Stimulated activated effector memory CD8-positive, alpha-beta T cell treated with anti-CD3 and anti-CD28 coated beads, Interleukin-12 subunit alpha, Interleukin-12 subunit beta, amount 100 ng/mL, for 72 hours (primary cell): ENCODE measurements at places on chromosomes 3 and 15.

DNA sequence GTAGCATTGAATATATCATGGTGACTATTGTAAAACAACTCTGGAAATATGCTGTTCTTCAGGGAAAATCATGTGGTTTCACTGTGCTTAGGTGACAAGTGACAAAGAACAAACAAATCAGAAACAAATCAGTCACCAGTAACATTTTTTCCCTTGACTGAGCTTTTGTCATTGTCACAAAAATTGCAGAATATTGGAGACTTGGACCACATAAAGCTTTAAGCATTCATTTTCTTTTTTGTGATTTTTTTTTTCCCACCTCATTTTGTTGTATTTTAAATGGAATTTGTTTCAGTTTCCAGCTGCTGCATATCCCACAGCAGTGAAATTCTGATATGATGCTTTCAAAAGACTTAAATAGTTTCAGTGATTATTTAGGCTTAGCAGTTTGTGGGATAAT, 1088.4 kb downstream of the OTOL1 start:
- DNase-seq = no peak

GRCh38 chr15:58595516-58596263, 153.8 kb downstream of the ADAM10 start:
- DNase-seq = no peak

DNA sequence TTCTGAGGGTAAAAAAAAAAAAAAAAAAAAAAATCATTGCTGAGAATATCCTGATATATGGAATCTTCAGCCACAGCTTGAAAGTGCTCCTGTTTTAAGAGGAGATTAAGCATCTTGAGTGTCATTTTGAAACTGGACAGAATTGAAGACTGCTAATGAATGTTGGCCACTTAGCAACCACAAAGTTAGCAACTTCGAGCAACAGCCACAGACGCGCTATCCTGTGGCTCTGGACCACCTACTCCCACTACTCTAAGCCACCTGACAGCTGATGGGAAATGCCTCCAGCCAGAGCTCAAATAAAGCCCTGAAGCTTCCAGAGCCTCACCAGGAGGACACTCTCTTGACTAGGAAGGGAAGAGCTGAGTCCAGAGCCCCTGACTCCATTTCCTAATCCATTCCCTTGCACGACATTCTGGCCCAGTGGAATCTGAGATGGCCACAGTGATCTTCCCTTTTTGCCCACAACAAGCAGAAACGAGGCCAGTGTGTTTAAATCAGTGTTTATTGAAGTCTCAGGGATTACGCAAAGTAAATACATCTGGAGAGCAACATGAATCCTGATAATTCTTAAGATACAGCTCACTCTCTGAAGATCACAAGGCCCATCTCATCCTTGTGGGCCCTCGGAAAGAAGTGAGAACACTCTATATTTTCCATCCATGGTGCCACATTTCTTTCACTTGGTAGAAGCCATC, 58.6 kb downstream of the TMEM212 start:
- no peak for DNase-seq

GRCh38 chr3:142033292-142033691, 116.1 kb downstream of the TFDP2 start:
- no peak for DNase-seq

DNA sequence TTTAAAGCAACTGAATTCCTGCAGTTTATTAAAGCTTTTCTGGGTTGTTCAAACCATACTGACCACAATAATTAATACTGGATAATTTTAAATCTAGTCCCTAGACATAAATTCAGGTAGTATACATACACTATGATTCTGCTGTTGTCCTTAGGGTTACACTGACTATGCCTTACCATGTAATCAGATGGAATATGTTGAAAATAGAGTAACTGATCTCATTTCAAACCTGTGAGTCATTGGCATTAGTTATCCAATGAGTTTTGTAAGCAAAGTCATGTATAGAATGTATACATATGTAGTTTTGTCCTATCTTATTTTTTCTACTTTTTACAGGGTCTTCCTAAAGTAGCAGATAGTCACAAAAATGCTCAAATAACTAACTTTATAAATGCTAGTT, 517.1 kb upstream of the CCDC54 start:
- no peak for DNase-seq

DNA sequence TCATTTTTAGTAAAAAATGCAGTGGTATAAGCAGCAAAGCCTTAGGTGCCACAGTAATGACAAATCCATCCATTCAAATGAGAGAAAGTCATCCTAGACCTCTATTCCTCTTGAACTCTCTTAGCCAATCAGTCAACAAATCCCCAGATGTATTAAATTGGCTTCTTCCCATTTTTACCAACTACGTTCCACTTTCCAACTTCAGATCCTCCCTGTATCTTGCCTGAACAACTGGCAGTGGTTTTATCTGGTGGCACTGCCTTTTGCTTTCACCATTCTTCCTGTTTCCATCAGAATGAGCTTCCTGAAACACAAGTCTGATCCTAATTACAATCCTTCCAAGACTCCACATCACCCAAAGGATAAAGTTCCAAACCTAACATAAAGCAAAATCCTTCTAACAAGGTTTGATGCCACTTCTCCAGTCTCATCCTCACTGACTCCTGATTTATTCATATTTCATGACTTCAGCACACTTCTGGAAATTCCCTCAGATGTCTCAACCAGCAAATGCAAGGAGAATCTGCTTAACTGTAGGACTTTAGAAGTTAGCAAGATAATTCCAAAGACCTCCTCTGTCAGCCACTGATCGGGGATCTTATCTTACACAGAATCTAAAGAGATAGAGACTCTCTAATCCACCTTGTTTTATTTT, 69.8 kb upstream of the SLC4A7 start:
- no peak for DNase-seq

GRCh38 chr15:65987100-65987499, 117.8 kb downstream of the RAB11A start:
- no peak for DNase-seq

DNA sequence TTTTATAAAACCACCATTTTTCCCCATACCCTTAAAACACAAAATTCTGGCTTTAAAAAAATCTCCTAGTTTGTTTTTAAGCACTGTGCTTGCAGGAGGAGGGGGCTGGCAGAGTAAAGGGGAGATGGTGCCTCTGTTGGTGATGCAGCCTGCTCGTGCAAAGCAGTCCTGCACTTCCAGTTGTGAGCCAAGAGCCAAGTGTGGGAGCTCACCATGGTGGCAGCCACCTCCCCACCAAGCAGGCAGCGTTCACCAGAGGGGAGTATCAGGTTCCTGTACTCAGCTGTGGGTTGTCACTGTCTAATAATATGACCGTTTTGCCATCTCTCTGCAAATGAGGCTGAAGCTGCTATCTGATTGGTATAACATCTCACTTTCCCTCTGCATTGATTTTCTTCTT, 164.8 kb downstream of the SYNPR start:
- DNase-seq = no peak

DNA sequence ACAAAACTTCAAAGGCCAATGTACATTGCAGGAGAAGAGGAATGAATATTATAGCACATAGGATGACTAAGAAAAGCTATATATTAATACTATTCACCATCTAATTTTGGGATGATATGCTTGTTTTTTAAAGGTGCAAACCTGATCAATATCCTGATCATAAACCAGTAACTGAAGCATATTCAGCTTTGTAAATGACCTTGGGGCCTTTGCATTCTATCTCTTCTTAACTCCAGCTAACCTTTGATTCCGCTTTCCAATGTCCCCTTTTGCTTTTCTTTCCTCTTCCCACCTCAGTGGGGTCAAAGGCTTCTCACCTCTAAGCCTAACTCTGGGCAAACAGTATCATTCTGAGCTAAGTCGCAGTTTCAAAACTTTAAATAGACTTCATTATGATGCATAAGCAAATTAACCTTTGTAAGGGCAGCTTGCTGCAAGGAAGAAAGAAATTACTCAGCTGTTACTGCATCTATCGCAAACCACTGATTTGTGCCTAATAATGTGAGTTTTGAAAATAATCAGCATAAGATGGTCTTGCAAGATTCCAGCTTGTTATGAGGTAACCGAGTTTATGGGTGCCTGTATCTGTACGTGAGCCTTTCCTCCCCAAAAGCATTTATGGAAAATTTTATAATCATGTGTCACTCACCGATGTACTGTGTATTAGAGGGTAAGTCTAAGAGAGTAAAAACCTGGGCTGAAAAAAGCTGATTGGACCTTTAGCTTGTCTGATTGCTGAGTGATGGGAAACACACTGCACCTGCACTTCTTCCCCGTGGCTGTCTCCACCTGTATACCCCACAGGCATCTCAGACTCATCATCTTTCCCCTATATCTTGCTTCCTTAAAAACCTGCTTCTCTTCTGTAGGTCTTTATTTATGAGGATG, 116.8 kb downstream of the TPRG1 start:
- DNase-seq = no peak

- DNase-seq = peak; percentile 51
Observed at GRCh38 chr3:136787349-136787748, 31.6 kb upstream of the SLC35G2 start.

GRCh38 chr3:197394464-197395321, 96.3 kb upstream of the DLG1 start:
- peak; percentile 87 for DNase-seq

- no peak for DNase-seq
Observed at GRCh38 chr15:71747128-71748083, 62.9 kb upstream of the NR2E3 start.

DNA sequence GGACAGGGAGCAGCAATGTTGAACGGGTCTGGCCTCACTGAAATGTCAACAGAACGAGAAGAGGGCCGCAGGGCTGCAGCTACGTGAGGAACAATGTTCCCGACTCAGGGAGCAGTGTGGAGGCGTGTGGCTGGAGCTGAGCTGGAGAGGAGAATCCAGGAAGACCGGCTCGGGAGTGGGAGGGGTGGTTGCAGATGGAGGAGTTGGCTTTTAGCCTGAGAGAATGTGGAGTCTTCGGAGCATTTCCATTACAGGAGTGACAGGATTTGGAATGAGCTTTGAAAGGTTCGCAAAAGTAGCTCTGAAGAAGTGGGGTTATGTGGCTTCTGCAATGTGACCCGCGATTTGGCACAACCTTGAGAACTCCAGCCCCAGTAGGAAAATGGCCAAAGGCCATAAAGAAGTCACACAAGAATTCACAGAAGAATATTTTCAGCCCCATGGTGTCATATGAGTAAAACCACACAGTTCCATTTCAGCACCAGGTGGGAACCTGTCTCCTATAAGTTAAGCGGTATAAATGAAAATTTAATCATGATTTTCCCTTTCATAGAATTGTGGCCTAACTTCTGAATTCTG, 78.8 kb upstream of the NSMCE3 start:
- DNase-seq = no peak

- no peak for DNase-seq
Observed at GRCh38 chr3:11638495-11639358, 5.0 kb downstream of the VGLL4 start.

- no peak for DNase-seq
Observed at GRCh38 chr15:78907577-78907976, 34.9 kb downstream of the MORF4L1 start.

- DNase-seq = no peak
Observed at GRCh38 chr3:33658991-33659848, 58.8 kb downstream of the CLASP2 start.

- no peak for DNase-seq
Observed at GRCh38 chr3:25781758-25782594, 1.3 kb downstream of the NGLY1 start.

GRCh38 chr15:64017591-64018163, 28.6 kb downstream of the DAPK2 start:
- no peak for DNase-seq

DNA sequence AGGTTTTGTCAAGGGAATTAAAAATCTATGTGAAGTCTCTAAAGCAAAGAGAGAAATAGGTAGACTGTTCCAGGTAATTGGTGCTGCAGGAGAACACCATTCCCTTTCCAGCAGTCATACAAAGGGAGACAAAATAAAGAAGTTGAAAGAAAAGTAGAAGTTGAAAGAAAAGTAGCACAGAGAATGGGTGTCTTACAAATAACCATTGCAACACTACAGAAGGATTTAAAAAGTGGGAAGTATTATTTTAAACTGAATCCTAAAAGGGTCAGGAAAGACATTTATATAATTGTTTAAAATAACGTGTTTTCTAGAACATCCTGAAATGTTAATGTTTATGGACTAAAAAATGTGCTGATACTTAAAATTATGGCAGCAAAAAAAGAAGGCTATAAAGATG, 223.8 kb downstream of the RSRC1 start:
- no peak for DNase-seq

DNA sequence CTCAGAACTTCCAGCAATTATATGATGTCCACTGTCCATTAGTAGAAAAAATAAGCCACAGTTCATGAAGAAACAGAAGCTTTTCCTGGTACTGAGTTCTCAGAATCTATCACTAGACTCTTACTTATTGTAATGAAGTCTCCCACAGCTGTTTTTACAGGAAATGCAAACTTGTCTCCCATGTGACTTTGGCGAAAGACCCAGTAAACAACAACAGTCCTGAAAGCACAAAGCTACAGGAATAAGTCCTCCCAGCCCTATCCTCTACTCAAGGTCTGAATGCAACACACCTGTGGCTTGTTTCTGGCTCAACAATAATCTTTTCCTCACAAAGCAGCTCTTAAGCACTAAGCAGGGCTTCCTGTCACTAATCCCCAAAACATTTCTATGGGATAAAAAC, 55.9 kb downstream of the EOMES start:
- no peak for DNase-seq

DNA sequence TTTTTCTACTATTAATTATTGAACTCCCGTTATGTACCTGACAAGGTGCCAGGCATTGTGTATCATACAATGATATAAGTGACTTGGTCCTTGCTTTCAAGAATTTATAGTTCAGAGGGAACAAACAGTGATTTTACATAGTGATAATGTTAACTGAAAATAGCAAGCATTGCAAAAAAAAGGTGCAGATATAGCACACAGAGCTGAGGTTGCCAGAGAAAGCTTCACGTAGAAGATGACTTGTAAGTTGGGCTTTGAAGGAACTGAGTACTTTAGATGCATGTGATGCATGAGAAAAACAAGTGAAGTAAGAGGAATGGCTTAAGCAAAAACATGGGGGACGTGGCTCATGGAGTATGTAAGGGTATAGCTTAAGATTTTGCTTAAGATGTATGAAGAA, 584.5 kb downstream of the NAALADL2 start:
- DNase-seq = no peak

DNA sequence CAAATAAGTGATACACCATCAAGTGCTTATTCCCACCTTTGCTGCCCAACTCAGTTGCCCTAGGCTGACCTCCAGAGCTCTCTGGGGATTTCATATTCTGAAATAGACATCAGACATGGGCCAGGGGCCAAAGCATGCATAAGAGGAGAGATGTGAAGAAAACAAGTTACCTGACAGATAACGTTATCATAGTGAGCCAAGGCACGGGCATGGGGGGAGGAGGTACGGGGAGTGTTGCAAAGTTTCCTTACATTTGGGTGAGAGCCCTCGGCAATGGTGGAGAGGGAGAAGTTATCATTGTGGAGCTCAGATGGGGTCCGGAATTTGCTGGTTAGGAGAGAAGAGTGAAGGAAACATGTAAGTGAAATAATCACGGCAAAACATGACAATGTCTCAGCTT, 9.8 kb downstream of the CSPG5 start:
- no peak for DNase-seq

- DNase-seq = no peak
Observed at GRCh38 chr15:40454904-40455391, 14.2 kb downstream of the BAHD1 start.

GRCh38 chr3:39879581-39879980, 70.2 kb downstream of the MYRIP start:
- DNase-seq = no peak

- DNase-seq = no peak
Observed at GRCh38 chr3:140316868-140317400, 360.9 kb upstream of the TRIM42 start.

GRCh38 chr15:35698966-35699575, 153.1 kb upstream of the DPH6 start:
- no peak for DNase-seq
